Osteoblast (primary cell): ENCODE measurements at places on chromosomes 1 and 21.

DNA sequence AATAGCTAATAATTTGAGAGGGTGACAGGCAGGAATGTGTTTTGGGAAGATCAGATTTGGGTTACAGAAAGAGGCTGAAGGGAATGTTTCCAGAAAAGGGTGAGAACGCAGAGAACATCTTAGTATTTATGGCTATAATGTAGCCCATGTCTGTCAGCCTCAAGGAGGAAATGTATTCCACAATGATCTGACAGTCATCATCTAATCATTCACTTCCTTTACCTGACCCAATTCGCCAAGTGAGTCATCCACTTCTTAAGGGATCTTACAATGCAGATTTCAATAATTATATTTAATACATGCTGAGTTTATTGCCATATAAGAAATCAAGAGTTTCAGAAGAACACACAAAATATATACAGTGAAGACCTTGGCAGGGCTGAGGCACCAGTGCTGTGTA, 10.8 kb downstream of the TRIM45 start:
- DNase-seq = no peak

- DNase-seq = no peak
Measured at GRCh38 chr1:164999146-164999545, 357.4 kb downstream of the LMX1A start.

DNA sequence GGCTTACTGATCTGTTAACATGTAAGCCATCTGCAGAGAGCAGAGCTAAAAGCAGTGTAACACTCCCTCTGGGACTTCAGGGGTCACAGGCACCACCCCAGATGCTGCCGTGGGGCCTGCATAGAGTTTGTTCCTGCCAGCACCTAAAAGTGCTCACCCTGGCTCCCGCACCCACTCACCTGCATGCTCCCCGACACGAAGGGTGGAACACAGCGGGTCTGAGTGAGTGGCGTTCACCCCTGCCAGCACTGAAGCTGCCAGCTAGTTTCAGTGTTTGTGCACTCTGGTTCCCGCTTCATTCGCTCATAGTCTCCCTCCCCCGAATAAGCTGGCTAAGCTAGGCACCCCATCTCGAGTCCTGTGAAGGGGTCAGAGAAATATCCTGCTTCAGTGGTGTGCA, 1681.0 kb downstream of the NCAM2 start:
- no peak for DNase-seq

GRCh38 chr21:18771845-18772380, 368.3 kb upstream of the TMPRSS15 start:
- DNase-seq = no peak

DNA sequence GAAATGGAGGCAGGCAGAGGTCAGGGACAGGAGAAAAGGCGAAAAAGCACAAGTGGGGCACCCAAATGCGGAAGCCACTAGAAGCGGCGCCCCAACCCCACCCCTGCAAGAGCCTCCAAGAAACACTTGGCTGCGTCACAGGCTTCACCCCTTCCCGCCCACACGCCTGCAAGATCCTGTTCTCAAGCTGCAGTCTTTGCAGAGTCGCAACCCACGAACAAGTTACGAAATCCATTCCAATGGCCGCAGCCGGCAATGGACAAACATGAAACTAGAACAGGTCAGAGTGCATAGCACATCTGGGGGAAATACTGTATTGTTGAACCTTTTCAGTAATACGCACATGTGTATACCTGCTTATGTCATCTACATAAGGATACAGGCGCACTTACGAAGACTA, 103.6 kb downstream of the PSMG1 start:
- no peak for DNase-seq

- DNase-seq = peak; percentile 41
Measured at GRCh38 chr1:6864166-6864565, 78.9 kb downstream of the CAMTA1 start.

DNA sequence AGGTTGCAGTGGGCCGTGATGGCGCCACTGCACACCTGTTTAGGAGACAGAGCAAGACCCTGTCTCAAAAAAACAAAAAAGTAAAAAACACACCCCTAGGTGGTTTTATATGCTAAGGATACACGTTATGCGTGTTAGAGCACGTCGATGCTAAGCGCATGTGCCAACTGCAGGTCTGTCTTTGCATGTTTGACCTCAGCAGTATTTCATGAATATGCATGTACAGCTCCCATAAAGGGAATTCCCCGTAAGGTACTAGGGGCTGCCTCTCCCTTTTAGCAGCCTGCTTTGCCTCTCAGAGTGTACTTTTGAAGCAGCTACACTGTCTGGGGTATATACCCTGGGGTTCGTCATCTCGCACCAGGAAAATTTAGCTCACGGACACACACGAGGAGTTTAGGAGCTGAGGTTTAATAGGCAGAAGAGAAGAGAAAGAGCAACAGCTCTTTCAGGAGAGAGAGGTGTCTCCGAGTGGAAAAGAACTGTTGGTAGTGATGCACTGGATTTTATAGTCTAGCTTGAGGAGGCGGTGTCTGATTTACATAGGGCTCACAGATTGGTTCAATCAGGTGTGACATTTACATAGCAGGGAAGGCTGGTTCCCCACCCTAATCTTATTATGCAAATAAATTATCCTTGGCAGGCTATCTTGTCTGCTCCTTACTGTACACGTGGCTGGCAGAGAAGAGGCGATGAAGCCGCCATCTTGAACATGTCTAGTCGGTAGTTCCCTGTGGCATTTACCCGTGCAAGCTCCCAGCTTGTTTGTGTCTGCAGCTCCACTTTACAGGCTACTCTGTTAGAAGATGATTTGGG, 4.2 kb upstream of the OTUD3 start:
- DNase-seq = no peak

DNA sequence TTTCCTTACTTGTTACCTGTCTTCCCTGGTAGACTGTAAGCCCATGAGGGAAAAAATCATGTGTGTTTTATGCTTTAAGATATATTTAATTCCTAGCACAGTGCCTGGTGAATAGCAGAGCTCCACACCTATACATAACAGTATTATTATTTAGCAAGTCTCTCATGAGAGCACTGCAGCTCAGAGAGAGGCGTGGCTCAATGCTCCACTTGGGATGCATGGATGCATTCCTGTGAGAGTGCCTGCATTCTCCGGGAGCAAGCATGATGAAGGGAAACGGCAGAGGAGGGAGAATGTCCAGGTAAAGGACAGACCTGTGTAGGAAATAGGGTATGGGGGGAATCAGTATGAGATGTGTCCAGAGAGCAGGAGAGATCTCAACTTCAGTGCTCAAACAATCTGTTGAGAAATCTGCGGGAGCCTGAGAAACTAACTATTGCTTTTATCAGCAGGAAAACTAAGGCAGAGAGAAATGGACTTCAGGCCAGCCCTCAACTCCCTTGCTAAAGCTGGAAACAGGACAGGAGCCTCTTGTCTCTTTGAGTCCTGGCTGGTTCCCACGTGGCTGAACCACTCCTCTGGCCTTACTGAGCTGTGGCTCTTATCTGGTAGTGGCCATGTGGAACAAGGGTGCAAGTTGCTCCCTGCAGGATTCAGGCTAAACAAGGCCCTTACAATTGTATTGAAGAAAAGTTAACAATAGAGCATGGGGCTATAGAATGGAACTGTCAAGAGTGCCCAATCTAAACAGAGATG, 113.1 kb downstream of the KCNN3 start:
- DNase-seq = no peak

GRCh38 chr1:197725044-197725443, 50.2 kb downstream of the DENND1B start:
- DNase-seq = no peak

GRCh38 chr1:24502709-24503058, at the start of gene RCAN3:
Gene RCAN3, plus strand, starts transcription at chr1:24502836. Its CDS starts 11,537 bp downstream, at chr1:24514373.
- peak; percentile 98 for DNase-seq

- no peak for DNase-seq
Measured at GRCh38 chr1:7457811-7458210, 313.3 kb upstream of the VAMP3 start.

- DNase-seq = no peak
Measured at GRCh38 chr1:221343136-221343535, 398.8 kb downstream of the DUSP10 start.

DNA sequence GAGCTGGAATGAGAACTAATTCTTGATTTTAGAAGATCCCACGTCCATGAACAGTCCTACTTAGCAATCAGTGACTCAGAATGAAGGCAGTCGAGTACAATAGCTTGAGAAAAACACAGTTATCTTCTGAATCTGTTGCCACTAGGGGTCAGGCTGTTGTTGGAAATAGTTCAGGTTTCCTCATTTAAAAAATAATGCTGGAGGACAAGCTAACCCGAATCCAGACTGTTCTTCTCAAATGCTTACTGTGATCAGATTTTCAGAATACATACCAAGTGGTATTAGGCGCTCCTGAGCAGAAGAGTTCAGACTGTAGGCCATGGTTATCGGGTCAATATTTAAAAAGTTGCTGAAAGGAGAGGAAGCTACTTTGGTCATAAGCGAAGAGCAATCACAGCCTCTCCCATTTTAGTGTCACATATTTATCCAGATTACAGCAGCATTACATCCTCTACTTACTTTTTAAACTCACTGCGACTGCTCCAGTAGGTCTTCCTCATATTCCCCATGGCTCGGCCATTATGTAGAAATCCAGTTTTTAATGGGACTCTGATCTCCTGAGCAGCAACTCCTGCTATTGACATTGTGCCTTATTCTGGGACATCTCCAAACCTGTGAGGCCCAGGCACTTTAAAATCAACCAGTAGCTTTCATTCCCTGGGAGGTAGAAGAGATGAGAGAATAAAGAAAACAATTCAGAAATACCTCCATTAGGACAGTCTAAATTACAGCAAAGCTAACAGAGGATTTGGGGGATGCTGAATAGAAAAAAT, 10.9 kb downstream of the ERRFI1 start:
- DNase-seq = peak; percentile 79

DNA sequence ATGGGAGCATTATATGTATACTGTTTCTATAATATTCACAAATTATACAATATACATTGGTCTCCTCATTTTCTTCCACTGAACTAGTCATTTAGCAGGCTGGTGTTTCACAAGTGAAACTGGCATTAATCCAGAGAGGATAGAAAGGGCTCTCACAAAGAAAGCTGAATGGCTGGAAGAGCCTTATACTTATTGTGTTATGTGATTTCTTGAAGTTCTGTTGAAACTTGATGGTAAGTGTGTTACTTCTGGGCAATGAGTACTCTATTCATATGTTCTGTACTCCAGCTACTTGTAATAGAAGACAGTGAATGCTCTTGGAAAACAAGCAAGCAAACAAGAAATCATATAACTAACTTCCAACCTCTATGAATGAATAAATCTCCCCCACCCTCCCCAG, 14.9 kb downstream of the STX12 start:
- DNase-seq = peak; percentile 29

DNA sequence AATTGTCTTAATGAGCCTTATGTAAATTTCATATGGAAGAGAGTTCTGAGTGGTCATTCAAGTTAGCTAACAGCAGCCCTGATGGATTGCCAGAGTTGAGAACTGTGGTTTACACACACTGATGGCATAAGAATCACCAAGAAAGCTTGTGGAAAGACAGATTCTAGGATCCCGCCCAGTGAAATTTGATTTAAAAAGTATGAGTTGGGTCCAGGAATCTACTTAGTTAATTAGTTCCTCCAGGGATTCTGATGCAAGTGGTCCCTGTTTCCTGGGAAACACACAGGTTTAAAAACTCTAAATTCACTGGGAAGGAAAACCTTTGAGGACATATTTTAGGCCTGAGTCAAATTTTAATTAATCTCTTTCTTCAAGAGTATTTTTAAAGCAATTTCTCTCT, 144.3 kb downstream of the NTPCR start:
- no peak for DNase-seq

- peak; percentile 43 for DNase-seq
Measured at GRCh38 chr1:169906938-169907337, 13.2 kb upstream of the SCYL3 start.

DNA sequence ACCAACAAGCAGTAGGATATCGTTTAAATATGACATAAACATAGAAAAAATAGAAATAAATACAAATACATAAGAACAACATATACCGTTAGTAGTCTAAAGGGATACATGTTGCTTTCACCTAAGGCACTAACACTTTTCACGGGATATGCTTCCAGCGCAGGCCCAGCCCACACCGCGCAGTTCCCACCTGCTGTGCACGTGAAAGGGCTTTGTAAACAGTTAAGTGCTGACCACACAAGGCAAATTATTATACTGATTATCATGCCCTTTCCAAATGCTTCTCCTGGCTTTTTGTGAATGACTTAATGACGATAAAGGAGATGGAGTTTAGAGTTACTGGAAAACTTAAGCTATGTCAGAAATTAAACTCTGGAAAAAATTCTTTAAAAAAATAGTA, 11.3 kb upstream of the IL22RA1 start:
- no peak for DNase-seq

DNA sequence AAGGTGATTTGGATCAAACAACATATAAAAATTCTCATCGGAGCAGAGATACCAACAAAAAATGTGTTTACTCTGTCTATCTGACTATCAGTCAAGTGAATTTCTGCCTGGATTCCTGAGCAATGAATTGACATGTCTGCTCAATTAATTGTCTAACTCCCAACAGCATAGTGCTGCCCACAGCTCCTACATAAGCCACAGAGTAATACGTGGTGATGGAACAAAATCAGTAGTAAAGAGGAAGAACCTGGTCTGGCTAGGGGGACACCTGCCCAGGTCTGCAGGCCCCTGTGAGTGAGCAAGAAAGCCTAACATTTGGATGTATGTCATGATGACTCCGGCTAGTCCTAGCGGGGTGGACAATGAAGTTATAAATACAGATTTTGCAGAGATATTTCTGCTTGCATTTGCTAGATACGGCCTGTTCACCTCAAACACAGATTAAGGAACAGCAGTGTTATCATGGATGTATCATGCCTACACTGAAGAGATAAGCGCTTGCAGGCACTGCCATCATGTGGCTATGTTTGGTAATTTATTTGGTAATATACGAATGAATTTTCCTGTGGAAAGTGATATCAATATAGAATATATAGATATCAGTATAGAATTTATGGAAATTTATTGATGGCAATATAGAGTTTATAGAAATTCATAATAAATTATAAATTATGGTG, 69.6 kb upstream of the LRRC8B start:
- DNase-seq = peak; percentile 26

DNA sequence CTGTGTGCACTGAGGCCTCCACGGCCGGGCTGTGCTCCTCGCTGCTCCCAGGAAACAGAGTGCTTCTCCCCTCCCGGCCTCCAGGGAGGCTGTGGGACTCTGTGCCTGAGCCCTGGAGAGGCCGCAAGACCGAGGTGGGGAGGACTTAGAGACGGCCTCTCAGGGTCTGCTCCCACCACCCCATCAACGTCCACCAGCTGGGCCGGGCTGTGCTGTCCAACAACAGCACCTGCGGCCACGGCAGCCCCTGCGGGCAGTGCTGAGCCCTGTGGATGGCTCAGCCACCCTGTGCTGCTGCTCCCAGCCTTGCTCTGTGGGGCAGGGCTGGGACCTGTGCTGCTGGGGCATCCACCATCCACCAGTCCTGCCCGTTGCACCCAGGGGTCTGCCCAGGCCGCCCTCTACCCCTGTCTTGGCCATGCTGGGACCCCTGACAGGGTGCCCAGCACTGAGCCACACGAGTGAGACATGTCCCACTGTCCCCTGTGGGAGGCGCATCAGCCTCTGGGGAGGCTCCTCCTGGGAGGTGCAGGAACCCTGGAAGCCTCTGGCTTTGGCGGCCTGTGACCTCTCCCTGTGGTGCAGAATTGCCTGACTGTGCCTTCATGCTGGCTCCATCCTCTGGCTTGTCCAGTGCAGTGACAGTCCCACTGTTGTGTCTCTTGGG, 31.2 kb upstream of the LRRC3 start:
- DNase-seq = peak; percentile 41

GRCh38 chr1:202160377-202160940, at the start of gene PTPN7:
Gene PTPN7, minus strand, starts transcription at chr1:202160602. Its CDS starts 1,200 bp downstream, at chr1:202159402.
- DNase-seq = peak; percentile 81

GRCh38 chr1:51234721-51235425, 1.2 kb upstream of the RNF11 start:
- peak; percentile 19 for DNase-seq
